ENCODE measurements at places on chromosomes 16 and 17.

GRCh38 chr17:39536468-39536867 is 71.3 kb downstream of the NEUROD2 start:
- no peak for DNase-seq

DNA sequence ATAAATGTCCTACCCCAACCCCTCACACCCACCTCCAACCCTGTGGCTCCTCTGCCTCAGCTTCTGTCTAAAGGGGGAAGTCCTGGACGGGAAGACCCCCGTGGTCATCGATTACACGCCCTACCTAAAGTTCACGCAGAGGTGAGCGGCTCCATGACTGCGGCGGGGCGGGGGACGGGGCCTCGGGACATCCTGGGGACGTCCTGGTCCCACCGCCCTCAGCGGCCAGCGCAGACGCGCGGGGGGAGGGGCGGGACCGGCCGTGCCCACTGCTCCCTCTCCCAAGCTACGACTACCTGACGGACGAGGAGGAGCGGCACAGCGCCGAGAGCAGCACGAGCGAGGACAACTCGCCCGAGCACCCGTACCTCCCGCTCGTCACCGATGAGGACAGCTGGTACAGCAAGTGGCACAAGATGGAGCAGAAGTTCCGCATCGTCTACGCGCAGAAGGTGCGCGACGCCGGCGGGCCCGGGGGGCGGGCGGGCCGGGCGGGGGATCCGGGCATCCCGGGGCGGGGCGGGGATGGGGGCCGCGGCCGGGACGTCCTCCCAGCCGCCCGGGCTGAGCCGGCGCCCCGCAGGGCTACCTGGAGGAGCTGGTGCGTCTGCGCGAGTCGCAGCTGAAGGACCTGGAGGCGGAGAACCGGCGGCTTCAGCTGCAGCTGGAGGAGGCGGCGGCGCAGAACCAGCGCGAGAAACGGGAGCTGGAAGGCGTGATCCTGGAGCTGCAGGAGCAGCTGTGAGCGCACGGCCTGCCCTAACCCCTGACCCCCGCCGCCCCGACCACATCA is 6.7 kb downstream of the RUNDC3A start:
- no peak for DNase-seq

- DNase-seq, result no peak
These were observed 4.2 kb downstream of the PSMD12 start for GRCh38 chr17:67362173-67362572.

DNA sequence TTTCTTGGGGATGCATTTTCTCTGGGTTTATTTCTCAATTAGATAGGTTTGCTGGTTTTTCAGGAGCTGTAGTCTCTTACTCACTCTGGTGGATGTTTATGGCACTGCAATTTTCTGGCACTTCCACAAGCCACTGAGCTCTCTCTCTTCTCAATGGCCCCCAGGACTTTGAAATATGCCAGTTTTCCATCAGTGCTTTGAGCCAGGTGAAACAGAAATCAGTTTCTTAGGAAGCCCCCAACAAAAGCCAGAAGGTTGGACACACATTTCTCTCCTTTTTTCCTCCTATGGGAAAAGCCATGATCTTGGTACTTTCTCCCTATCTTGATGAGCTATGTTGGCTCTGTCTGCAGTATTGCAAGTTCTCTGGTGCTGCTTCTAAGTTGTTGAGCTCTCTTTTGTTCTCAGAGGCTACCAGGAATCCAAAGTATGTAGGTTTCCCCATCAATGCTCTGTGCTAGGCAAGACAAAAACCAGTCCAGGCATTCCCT is 90.7 kb upstream of the SMIM36 start:
- DNase-seq, result no peak
